Stimulated activated CD4-positive, alpha-beta T cell treated with anti-CD3 and anti-CD28 coated beads, Interleukin-12 subunit alpha, Interleukin-12 subunit beta, amount 100 ng/mL, for 4 hours (primary cell): ENCODE measurements at places on chromosomes 1 and 21.
A peak's percentile ranks its signal among the peaks of the same experiment; 100 is the strongest.

GRCh38 chr1:56189946-56190805 is 389.2 kb downstream of the PLPP3 start:
- no peak for DNase-seq

DNA sequence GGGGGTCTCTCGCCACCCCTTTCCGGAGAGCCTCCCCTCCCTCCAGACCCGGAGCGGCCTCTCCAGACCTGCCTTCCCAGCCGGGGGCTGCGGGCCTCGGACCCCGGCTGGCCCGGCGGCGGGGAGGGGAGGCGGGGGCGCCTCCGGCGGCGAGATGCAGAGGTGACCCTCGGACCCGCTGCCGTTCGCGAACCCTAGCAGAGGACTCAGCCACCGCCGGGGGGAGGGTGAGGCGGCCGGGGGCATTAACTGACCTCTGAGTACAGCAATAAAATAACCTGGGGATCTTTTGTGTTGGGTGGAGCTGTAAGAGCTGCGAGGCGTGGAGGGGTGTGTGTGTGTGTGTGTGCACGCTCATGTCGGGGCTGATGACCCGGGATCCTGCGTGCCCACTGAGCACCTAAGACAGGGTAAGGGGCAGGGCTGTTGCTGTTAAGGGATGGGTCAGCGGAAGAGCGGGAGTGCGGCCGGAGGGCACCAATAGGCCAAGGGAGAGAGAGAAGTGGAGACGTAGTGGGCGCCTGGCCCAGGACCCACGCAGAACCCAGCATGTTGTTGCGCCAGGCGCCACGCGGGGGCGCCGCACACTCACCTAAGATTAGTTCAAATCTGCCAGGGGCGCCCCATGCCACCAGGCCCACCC is 6.3 kb downstream of the HAPLN2 start:
- DNase-seq: peak; percentile 70

GRCh38 chr1:42937141-42937696 is 21.4 kb downstream of the SLC2A1 start:
- no peak for DNase-seq

- DNase-seq: no peak
Measured at GRCh38 chr1:55929652-55930051, 649.7 kb downstream of the PLPP3 start.

- DNase-seq: no peak
Measured at GRCh38 chr1:96842215-96842614, 120.6 kb downstream of the PTBP2 start.

DNA sequence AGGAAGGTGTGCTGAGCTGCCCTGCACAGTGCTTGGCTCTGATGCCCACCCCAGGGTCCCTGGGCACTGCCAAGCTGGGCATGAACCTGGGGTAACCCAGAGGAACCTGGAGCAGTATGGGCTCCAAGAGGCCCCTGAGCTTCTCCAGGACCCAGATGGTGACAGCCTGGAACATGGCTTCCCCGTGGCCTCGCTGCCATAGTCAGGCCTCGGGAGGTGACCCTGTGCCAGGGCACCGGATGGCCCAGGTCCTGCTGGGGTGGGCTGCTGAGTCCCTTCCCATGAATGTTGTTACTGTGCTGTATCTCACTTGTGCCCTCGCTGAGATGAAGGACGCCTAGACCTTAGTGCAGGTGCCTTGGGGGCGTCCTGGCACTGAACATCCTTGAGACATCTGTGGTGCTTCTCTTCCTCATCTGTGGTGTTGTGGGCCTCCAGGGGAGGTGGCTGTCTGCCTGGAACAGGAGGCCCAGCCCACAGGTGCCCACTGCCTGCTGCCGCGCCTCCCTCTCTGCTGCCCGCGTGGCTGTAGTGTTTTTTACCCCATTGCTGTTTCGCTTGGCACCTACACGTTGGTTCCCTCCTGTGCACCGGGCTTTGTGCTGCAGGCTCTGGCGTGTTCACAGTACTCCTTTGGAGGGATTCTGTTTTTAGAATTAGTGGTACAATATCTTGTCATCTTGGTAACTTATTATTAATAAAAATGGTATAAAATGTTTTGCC is 160.3 kb downstream of the PCBP3 start:
- no peak for DNase-seq

DNA sequence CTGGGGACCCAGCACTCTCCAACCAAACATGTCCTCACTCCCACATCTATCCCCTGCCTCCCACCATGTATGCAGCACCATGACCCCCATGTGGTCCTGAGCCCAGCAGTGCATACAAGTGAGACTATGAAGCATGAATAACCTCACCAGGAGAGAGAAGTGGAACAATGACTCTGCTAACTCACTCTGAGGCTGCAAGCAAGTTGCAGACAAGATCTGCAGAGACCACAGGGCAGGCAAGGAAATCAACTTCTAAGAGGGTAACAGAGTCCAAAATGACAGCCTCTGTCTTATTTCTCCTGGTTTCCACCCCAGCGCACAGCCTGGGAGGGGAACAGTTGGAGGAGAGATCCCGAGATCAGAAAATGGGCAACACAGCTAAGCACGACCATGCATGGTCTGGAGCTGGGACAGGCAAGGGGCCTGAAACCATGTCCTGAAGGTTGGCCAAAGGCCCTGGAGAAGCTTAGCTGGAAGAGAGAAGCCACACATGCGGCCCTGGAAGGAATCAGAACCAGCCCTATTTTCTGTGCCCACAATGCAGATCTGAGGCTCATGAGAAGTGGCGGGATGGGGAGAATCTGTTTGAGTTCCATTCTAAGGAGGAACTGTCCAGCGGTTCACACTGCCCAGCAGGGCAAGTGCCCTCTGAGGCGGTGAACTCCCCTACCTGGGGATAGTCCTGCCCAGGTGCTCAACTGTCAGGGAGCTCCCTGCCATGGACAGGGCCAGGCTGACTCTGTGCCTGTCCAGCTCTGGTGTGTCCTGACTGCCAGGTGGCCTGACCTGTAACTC is 12.5 kb upstream of the REN start:
- no peak for DNase-seq

DNA sequence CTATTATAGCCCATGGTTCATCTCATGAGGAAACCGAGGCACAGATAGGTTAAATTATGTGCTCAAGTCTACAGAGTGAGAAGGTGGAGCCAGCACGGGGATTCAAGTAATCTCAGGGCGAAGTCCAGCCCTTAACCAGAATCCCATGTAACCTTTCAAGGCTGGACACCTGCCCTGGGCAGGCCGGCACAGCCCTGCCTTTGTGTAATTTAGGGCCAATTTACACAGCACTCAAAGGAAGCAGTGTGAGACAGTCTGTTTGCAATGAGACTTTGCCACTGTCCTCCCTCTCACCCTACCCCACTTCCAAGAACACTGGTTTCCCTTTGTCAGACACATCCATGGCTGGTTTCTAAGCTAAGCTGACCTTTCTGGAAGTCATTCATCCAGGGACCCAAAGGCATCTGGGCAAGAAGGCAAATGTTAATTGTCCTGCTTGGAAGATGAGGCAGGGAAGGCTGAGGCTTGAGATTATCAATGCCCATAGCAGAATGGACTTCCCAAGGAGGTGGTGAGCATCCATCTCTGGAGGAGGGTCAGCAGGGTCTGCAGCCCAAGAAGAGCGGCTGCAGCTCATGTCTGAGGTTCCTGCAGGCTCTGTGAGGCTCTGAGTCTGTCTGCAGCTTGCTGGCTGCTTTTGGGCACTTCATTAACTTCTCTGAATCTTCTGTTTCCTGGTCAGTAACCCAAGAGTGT is 159.2 kb downstream of the TRABD2B start:
- no peak for DNase-seq

GRCh38 chr1:52348704-52349300 is 17.2 kb downstream of the CC2D1B start:
- DNase-seq: no peak

GRCh38 chr1:115706587-115707425 is 61.7 kb downstream of the CASQ2 start:
- no peak for DNase-seq

GRCh38 chr1:109105881-109106280 is 8.0 kb upstream of the ELAPOR1 start:
- DNase-seq: no peak

GRCh38 chr21:41868062-41868710 is 11.0 kb downstream of the PRDM15 start:
- no peak for DNase-seq

DNA sequence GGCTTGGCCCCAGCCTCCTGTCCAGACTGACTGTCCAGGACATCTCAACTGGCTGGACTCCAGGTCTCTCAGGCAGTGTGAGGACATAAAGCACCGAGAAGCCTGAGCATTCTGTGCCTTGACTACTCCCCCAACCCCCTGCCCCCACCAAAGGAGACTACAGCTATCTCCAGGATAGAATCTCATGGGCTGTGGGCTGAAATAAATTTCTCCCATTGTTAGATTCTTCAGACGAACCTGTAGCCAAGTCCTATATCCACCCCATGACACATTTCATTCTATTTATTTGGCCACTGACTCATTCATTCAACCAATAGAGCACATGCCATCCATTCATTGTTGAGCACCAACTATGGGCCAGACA is 11.4 kb downstream of the VWA5B1 start:
- DNase-seq: no peak

GRCh38 chr1:29471487-29472313 is 235.4 kb downstream of the PTPRU start:
- DNase-seq: no peak

- DNase-seq: no peak
Measured at GRCh38 chr1:173333581-173333980, 126.5 kb upstream of the TNFSF4 start.

GRCh38 chr1:67228791-67229190 is 62.5 kb downstream of the IL23R start:
- no peak for DNase-seq

DNA sequence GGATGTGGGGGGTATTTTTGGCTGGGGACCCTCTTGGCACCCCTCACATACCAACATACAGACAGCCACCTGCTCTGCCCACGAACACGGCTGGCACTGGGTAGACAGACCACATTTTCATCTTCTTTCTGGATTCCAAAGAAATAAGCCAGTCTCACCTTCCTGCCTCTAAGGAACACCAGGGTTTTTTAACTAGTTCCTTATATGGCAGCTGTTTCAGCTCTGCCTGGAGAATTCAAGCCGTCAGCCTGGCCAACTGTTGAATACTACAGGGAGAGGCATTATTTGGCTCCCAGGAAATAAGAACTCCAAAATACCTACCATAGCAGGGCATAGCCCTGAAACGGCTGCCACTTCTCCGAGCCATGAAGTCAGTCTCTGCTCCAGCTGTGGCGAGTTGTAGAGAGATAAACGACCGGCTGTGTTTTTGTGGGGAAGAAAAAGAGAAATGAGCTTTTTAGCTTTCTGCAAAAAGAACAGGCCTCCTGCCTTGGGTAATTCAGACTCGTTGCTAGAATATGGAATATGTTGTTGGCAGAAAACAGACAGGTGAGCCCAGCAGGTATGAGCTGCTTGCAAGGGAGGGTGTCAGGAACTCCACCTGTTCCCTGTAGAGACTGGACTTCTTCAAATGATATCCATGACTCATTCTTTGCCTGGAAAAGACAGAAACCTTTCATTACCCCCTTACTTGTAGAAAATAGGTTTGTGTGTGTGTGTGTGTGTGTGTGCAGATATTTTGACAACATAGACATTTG is 51.8 kb downstream of the MT1HL1 start:
- no peak for DNase-seq

GRCh38 chr21:39673163-39673562 is 60.4 kb downstream of the B3GALT5 start:
- DNase-seq: no peak

DNA sequence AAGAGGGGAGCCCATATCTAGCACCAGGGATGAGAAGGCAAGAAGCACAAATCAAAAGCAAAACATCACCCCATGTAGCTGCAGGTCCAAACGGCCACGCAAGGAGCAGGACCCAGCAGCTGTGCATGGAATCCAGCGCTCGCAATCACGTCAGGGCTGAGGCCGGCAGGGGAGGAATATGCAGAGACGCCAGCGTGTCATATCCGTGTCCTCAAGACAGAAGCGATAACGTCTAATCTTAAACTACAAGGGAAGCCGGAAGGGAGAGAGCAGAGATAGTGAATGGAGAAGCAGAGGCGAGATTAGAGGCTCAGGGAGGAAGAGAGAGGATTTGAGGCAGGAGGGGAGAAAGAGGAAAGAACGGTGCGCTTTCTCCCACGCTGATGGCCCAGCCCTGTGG is 39.1 kb downstream of the FBXO2 start:
- no peak for DNase-seq

DNA sequence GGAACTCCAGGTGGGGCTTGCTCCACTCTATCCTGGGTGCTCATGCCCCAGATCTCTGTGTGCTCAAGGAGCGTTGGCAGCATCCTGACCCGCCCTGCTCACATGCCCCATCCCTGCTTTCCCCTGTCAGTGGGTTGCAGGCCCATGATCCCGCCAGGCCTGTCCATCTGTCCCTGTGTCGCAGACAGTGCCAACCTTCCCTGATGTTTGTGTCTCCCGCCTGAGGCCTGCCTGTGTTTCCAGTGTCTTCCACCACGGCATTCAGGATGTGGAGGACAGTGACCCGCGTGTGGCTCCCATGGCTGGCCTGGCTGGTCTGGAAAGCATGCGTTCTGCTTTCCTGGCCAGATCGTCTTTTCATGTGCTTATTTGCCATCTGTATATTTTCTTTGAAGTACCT is 82.9 kb downstream of the PCBP3 start:
- no peak for DNase-seq

GRCh38 chr1:118504221-118504644 is 319.2 kb upstream of the SPAG17 start:
- DNase-seq: no peak

DNA sequence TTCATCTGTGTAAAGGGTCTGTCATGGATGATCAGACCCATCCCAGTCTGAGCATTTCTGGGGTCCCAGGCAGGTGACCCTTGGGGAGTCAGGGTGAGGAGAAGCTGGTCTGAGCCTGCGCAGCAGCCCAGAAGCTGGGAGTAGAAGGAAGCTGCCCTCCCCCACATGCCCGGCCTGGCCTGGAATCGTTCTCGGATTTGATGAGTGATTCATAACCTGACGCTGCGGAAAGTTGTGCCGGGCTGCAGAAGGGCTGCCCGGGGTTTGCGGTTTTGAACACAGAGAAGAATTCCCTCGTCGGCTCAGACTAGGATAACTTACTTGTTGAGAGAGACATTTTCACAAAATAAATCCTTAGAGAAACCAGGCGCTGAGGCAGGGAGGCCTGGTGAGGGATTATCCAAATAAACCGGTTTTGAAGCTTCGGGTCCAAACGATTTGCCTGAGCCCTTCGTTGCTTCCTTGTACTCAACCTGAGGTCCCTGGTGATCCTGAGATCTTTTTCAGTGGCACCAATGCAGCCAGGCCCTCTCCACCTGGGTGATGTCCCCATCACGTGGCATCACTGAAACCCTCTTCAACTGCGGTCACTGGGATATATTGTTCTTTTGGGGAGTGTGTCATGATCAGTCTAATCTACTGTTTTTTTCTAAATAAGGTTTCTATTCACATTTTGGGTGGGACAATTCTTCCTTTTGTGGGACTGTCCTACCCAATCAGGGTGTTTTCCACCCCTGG is 29.2 kb downstream of the EPHB2 start:
- DNase-seq: no peak

GRCh38 chr1:44243782-44244495 is 30.7 kb downstream of the DMAP1 start:
- no peak for DNase-seq
